ENCODE measurements at places on chromosomes 3 and 15. TPM values are rescaled to one million over a fixed set of nuclear protein-coding genes. Genes with fewer than 3 reads are reported as not detected.

- no peak for DNase-seq
Observed at GRCh38 chr3:150149651-150150051, 179.0 kb upstream of the PFN2 start.

DNA sequence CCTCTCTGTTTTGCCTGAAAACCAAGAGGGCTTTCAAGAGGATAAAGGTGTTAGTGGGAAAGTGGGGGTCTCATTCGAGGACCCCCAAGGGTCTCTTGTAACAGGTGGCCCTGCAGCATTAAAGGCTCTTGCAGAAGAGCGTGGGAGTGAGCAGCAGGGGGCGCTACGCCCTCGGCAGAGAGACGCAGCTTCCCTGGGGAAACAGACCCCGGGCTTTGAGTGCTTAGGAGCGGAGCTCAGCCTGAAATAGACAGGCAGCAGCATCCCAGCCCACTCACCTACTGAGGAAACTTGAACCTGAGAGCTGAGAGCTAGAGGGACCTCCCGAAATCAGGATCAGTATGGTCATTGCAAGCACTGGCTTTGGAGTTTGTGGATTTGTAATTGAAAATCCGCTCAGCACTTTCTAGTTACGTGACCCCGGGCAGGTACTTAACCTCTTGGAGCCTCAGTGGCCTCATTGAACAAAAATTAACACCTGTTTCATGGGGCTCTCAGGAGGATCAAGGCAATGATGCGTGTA lies 25.7 kb downstream of the RPLP1 start:
- DNase-seq, result no peak

IL17RB gene
- total RNA-seq, result not detected

KBTBD13 gene
- total RNA-seq, result not detected

DNA sequence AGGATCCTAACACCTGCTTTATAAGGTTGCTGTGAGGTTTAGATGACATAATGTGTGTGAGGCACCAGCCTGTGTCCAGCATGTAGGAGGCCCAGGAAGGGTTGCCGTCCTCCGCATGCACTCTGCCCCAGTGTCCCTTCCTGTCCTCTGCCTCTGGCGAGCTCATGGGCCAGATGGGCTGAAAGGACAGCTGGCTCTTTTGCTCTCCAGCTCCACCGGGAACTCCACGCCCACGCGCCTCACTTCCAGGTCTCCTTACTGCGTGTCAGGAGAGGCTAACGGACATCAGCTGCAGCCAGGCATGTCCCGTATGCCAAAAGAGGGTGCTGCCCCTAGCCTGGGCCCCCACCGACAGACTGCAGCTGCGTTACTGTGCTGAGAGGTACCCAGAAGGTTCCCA lies 12.2 kb downstream of the MUC20 start:
- no peak for DNase-seq

CISH gene
- 21.9 TPM for total RNA-seq

CD276 gene
- total RNA-seq, result 78.1 TPM

DNA sequence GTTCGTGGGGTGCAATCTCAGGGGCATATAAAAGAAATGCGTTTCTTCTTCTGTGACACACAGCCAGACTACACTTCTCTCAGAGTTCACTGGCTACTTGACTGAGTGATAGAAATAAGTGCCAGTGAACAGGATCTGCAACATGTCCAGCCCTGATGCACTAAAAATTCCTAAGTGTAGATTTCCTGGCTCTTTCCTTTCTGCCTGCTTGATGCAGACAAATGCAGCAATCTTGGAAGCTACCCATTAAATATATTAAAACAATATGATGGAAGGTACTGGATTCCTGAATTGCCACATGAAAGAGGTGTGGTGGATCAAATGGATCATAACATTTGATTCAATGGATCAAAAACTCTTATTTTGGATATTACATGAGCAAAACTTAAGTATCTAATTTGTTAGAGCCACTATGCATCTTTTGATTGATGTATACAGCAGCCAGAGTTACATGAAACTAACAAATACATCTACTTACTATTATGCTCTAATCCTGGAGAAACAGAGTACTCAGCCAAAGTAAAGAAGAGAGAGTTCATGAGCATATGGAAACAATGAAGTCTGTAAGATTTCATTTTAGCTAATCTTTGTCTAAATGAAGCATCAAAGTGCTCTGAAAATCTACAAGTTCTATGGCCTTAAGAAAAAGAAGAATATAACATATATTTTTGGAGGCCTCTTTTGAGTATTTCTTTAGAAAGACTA lies 222.6 kb downstream of the ZNF385D start:
- DNase-seq, result no peak

TMEM40 gene
- 31.7 TPM for total RNA-seq

ANO10 gene
- 29.0 TPM for total RNA-seq

GRCh38 chr3:45011756-45012508 lies 14.2 kb upstream of the CLEC3B start:
- DNase-seq, result no peak

CATSPER2 gene
- 9.1 TPM for total RNA-seq

IL17RD gene
- total RNA-seq, result 17.2 TPM

GRCh38 chr3:192422997-192423342 lies 304.4 kb downstream of the FGF12 start:
- DNase-seq, result no peak

POLQ gene
- 2.5 TPM for total RNA-seq

All from vagina (tissue), 2 donors.